Stimulated activated CD4-positive, alpha-beta T cell treated with anti-CD3 and anti-CD28 coated beads, Interleukin-15, amount 100 ng/mL, for 24 hours (primary cell): ENCODE measurements at places on chromosomes 12 and 14.

GRCh38 chr12:6952863-6953441, 1.8 kb downstream of the PTPN6 start:
- peak; percentile 58 for DNase-seq

DNA sequence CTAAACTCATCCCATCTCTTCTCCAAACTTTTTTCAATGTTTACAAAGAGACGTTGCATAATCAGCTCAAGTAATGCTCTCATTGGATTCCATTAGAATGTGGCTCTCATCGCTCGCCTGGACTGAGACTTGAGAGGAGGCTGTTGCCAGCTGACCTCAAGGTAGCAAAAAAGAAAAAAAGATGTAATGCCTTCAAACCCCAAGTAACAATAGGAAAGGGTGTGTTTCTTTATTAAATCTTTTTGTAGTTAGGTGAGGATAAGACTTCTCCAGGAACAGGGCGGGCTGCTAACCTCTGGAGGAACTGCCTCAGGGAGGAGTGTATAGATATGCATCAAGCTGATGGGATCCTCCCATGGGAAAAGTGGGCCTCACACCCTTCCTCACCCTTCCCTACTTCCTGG, 956 bp upstream of the PTHLH start:
- no peak for DNase-seq

GRCh38 chr14:68042586-68043210, 223.1 kb downstream of the RAD51B start:
- DNase-seq: no peak

DNA sequence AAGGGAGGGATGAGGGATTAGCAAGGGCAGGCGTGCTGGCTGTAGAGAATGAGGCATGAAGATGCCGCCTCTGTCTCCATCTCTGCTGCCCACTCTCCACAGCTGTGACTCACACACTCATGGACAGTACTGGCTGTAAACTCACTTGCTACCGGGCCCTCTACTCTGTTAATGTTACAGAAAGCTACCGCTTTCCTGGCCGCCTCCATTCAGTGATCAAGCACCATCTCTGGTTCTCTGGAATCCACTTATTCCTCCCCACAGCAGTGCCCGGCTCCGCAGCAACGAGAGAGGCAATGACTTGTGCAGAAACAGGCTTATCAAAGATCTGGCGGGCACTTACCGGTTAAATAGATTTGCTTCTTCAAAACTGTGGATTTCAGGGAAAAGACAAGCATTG, 34.8 kb downstream of the AMN start:
- no peak for DNase-seq

DNA sequence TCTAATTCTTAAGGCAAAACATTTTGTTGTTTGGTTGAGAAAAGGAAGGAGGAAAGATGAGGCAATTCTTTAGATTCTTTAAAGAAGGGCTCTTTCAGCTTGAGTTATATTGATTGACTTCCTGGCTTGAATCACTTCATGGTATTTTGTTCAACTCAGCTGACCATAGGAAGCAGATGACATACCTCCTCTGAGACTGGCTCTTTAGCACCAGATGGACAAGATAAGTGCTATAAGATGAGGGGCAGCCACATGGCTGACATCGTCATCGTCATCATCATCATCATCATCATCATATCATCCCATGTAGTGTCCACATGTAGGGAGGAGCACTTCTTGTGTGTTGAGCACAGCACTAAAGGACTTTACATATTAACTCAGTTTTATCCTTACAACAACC, 81.3 kb downstream of the SSPN start:
- DNase-seq: no peak

DNA sequence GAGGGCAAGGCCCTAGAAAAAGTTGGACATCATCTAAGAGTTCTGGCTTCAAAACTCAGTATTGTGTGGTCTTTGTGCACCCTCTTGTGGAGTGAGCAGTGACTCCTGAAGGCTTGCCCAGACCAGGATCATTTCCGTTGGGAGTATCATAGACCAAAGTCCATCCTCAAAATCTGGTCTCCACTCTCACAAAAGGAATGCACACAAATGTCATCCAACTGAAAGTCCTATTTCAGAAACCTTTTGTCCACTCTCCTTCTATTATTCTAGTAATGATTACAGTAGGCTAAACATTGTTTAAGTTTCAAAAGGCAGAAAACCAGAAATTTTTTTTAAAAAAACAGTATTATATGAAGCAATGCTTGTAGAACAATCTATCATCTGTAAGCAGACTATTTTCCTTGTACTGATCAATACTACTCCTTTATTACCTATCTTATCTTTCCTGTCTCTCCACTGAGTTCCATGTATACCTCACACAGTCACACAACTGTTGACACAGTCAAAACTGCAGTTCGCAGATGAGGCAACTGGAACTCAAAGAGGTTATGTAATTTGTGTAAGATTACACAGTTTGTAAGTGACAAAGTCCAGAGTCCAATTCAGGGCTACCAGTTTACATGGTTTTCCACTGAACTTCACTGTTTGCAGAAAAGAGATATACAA, 41.4 kb downstream of the COX16 start:
- no peak for DNase-seq

GRCh38 chr12:91316907-91317269, 134.3 kb upstream of the DCN start:
- no peak for DNase-seq

DNA sequence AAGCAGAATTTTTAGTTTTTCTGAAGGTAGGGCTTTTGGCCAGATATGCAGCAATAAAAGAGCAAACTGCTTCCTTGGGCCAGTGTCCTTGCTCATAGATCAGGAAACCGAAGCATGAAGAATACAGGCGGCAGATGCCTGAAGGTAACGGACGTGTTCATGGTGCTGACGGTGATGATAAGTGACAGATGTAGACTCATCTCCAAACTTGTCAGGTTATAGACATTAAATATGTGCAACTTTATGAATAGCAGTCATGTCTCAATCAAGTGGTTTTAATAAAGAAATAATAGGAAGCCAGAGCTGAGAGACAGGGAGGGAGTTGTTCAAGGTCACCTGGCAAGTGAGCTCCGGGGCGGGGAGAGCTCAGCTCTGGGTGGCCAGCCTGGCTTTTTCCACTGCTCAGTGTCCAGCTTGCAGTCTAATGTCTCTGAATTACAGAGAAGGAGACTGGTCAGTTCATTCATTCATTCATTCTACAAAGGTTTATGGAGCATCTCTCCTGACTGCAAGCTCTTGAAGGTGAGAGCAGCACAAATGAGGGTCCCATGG, 1.0 kb downstream of the SERPINA5 start:
- no peak for DNase-seq

DNA sequence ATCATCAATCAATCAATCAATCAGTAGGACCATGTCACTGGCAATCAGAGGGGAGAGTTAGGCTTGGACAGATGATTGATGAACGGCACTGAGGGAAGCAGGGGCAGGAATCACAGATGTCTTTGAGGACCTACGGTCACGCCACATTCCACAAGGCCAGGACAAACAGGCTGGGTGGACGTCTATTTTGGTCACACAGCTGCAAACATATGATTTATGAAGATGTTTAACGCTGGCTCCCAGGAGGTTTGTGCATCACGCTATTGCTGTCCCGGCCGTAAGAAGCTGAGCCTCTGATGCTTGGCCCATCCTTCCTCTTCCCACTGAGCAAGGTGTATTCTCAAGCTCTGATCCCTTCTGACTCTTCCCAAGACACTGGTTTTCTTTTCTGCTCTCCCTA, 160.8 kb downstream of the FOXN3 start:
- no peak for DNase-seq

GRCh38 chr14:106518054-106518943, 991.9 kb downstream of the TMEM121 start:
- DNase-seq: peak; percentile 89

- DNase-seq: no peak
Observed at GRCh38 chr12:74663958-74664357, 126.3 kb downstream of the ATXN7L3B start.

DNA sequence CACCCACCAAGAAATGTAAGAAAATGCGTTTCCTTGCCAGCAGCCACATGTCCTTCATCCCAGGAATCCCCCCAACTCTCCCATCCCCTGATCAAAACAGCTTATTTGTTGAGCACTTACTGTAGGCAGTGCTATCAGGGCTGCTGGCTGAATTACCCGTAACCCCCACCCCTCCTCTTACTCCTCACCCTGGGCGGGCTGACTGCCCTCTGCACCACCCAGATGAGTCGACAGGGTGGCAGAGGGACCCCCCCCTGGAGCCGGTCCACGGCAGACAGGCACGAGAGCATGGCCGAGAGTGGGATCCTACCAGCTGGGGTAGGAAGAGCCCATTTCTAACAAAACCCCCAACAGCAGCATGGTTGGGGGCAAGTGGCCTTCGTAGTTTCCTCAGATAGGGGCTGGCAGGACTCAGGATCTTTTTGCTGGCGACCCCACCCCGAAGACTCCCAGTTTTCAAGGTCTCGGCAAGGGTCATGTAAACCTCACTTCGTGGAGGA, 1.1 kb upstream of the RHOF start:
- peak; percentile 58 for DNase-seq

DNA sequence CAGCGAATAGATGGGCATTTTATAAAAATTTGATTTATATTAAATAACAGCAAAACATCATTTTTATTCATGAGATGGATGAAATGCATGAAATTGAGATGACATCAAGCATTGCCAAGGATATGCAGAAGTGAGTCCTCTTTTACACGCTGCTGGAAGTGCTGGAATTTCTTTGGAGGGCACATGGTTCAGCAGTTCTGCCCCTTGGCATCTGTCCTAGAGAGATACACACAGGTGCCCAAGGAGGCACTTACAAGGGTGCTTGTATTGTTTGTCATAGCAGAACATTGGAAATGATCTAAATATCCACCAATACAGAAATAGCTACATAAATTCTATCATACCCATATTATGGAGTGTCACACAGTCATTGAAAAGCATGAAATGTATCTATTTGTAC, 441.1 kb upstream of the TMPO start:
- no peak for DNase-seq

- no peak for DNase-seq
Observed at GRCh38 chr14:104090071-104090748, 4.7 kb downstream of the ASPG start.

DNA sequence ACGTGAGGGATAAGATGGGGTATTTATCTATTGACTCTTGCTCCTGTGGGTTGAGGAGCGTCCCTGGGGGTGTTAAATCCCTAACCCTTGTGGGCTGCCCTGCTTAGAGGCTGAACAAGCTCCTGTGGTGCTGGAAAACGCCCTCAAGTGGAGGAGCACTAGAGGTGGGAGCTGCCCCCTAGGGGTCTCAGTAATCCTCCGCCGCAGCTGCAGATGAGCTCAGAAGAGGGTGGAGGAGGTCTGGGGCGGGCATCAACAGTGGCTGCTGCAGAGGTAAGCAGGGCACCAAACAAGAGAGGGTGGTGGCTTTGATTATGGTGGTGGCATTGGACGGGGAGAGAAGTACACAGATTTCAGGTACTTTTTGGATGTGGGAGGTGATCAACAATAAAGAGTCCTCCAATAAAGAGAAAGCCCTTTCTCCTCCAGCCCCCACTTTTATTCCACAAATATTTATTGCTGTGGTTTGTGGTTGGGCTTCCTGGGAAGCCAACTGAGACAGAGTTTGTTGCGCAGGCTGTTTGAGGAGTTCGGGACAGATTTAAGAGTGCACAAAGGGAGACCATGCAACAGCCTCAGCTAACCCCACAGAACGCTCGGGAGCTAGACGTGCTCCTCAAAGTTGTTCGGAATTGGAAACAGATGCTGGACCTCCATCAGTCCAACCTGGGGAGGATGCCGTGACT, 179.9 kb downstream of the ADCK1 start:
- no peak for DNase-seq

DNA sequence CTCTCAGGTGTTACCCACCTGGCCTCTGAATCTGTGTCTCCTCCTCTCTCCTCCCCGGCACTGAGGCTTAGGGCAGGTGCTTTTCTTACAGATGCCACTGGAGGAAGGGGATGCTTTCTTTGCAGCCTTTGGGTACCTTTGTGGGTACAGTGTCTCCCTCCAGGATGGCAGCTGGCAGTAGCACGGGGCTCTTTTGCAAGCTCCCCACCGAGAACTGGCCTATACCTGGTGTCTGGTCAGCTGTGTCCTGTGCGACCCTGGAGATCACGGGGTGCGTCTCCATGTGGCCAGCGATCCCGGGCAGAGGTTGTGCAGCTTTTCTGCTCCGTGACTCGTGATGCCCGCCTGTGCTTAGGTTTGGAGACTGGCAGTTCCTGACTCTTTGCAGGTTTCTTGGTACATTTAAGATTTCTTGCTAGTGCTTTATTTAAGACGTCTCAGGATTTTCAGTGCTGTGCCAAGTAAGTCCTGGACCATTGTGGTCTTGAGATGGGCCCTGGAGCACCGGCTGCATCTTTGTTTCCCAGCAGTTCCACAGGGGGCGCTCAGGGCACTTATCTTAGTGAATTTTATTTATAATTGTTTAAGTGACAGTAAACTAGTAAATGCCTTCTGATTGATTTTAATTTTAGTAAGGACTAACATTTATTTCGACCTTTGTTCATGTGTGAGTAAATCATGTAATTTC, 68.9 kb downstream of the DDX51 start:
- DNase-seq: no peak

- DNase-seq: no peak
Observed at GRCh38 chr12:114945351-114945750, 261.4 kb upstream of the TBX3 start.

- DNase-seq: no peak
Observed at GRCh38 chr14:65237023-65237814, 134.9 kb upstream of the MAX start.

GRCh38 chr12:22340143-22340542, 5.6 kb upstream of the ST8SIA1 start:
- DNase-seq: no peak

GRCh38 chr12:42582050-42582449, 7.5 kb downstream of the PRICKLE1 start:
- no peak for DNase-seq

- no peak for DNase-seq
Observed at GRCh38 chr12:127500512-127501035, 766.4 kb upstream of the TMEM132C start.
